ENCODE measurements at places on chromosomes 5 and 9.

DNA sequence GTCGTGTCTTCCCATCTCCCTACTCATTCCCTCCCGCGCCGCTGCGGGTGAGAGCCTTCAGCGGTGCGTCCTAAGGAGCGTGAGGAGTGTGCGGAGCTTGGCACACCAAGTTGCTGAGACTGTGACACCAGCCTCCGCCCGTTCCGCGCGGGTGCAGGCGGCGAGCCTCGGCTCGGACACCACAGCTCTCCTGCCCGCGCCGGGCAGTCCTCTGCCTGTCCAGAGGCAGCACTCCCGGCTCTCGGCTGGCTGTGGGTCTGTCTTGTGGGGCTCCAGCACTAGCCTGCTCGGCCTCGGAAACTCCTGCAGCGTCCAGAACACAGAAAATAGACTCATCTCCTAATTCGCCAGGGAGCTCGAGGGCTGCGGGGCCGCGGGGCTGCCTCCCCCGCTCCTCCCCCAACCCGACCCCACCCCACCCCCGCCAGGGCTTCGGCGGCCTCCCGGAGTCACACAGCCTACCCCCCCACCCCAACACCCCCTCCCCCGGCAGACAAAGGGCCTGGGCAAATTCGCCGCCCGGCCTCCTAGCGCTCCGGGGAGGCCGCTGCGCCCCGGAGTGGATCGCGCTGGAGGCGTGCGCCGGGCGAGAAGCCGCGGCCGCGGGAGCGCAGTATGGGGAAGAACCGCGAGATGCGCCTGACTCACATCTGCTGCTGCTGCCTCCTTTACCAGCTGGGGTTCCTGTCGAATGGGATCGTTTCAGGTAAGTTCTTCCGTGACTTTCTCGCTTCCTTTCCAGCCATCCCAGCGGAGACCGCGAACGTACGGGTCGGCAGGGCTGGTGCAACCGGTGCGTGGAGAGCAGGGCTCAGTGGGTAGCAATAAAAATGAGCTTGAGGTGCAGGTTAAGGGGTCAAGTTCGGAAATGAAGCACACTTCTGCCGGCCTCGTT, at the start of gene ADAMTS19:
ADAMTS19 (plus strand) TSS at position 522 of the 895 bp plus-strand sequence; CDS start at position 616, 94 bp downstream.
- DNase-seq = no peak

GRCh38 chr5:149213264-149213880, 58.3 kb upstream of the AFAP1L1 start:
- DNase-seq = no peak

- DNase-seq = no peak
These were observed 203.6 kb upstream of the ADRA1B start for GRCh38 chr5:159712672-159713071.

DNA sequence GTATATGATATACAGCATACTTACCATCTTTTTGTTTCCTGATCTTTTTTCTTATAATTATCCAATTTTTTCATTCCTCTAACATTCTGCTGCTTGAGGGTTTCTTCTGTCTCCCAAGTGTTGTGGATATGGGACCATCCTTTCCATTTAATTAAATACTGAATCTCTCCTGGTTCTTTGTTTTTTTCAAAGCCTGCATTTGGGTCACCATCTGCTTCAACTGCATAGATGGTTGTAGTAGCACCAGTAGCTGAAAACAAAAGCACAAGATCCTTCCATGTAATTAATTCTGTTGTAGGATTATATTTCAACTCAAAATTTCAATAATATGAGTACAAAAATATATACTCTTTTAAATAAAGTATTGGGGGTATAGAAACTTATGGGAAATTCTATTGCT, 29.4 kb downstream of the CHD1 start:
- DNase-seq = no peak

GRCh38 chr9:83188277-83188676, 125.3 kb upstream of the RASEF start:
- DNase-seq = no peak

DNA sequence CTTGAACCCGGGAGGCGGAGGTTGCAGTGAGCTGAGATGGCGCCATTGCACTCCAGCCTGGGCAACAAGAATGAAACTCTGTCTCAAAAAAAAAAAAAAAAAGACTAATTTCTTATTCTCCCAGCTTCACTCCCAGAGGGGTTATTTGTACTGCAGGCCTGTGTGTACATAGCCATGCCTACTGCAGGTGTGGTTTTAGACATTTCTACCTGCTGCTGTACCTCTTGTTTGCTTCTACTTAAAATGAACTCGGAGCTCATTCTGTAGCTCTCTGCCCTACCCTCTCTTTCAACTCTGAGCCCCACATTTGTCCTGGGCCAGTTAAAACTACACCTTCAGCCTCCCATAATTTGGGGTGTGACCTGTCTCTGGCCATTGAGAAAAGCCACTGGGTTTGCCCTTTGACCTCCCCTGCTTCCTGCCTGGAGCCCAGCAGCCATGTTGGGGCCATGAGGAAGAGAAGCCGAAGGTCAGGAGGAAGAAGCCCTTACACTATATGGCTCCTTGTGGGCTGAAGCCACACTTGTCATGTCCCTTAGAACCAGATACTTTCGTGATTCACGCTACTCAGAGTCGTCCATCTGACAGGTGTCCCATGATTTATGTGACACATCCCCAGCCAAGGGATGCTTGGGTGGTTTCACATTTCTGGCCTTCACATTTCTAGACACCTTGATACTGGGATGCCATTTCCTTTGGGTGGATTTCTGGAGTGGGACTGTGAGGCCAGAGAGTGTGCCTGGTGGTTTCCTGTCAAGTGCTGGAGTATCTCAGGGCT, 9.4 kb upstream of the CARD19 start:
- DNase-seq = no peak

- no peak for DNase-seq
These were observed 35.1 kb downstream of the B4GALT1 start for GRCh38 chr9:33131790-33132772.

DNA sequence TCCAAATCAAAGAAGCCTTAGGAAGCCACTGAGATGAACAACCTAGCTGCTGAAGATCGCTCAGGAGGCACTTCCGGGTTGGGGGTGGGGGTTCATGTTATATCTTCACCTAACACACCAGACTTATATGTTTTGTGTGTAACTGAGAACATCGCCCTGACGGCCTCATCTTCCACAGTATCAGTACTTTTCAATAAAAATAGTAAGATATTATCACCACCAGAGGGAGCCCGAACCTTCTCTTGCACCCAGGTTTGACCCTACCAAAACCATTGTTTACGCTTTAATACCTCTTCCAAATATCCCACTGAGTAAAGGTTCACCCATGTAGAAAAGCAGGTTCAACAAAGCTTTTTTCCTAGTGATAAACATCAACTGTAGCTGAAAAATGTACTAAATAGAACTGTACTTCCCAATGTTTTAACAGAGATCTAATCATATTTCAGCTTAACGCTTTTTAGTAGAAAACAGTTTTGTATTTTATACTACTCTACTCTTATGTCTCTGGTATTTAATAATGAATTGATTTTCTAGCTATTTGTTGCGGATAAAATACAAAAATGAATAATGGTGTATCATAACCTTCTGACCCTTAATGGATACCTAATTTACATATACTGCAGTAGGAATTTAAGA, 244.0 kb downstream of the EPB41L4A start:
- DNase-seq = no peak

- DNase-seq = no peak
These were observed 30.3 kb downstream of the ADAMTS6 start for GRCh38 chr5:65451436-65451835.

GRCh38 chr5:109304309-109304708, 105.5 kb downstream of the PJA2 start:
- no peak for DNase-seq

DNA sequence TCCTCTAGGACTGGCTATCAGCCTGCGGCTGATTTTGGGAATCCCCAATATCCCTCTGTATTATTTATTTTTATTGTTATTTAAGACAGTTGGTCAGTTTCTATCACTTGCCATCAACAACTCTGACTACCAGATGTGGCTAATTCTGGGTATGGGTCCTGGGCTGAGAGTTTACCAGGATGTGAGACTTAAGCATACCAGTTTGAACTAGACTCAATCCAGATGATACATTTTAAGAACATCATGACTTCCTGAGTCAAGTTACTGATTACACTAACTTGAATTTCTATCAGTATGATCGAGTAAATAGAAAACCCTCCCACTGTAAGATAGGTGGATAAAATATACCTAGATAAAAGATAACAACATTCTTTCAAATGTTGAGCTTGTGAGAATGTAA, 634.0 kb downstream of the MAT2B start:
- no peak for DNase-seq

Measured in stimulated activated CD4-positive, alpha-beta T cell treated with anti-CD3 and anti-CD28 coated beads, Interleukin-12 subunit alpha, Interleukin-12 subunit beta, amount 100 ng/mL, for 24 hours (primary cell).